ENCODE measurements at places on chromosomes 3 and 15.

GRCh38 chr3:108985844-108986243 lies 32.2 kb upstream of the GUCA1C start:
- DNase-seq = no peak

GRCh38 chr3:110905121-110905520 lies 166.5 kb upstream of the NECTIN3 start:
- no peak for DNase-seq

- no peak for DNase-seq
Measured at GRCh38 chr3:100891033-100891432, 102.2 kb downstream of the ABI3BP start.

GRCh38 chr3:59273976-59274375 lies 224.2 kb upstream of the CFAP20DC start:
- DNase-seq = no peak

DNA sequence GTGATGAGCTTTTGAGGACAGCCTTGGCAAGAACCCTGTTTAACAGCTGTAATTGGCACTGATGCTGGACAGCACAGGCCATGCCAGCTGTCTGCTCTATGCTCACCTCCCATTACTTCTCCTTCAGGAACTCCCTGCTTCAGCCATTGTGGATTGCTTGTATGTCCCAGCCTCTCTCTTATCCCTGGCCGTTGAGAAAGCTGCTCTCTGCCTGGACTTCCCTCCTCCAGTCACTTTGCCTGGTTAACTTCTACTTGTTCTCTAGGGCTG lies 444.5 kb downstream of the EPHB1 start:
- no peak for DNase-seq

DNA sequence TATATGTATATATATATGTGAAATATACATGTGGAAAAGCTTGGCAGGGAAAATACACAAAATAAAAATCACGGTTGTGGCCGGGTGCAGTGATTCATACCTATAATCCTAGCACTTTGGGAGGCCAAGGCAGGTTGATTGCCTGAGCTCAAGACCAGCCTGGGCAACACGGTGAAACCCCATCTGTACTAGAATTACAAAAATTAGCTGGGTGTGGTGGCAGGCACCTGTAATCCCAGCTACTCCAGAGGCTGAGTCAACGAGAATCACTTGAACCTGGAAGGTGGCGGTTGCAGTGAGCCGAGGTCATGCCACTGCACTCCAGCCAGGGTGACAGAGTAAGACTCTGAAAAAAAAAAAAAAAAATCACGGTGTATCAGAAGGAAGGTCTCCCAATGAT lies 20.8 kb upstream of the ARHGEF3 start:
- DNase-seq = no peak

GRCh38 chr3:153163393-153163724 lies 1.3 kb downstream of the RAP2B start:
- DNase-seq = no peak

- DNase-seq = no peak
Measured at GRCh38 chr3:55468251-55468650, 18.9 kb downstream of the WNT5A start.

DNA sequence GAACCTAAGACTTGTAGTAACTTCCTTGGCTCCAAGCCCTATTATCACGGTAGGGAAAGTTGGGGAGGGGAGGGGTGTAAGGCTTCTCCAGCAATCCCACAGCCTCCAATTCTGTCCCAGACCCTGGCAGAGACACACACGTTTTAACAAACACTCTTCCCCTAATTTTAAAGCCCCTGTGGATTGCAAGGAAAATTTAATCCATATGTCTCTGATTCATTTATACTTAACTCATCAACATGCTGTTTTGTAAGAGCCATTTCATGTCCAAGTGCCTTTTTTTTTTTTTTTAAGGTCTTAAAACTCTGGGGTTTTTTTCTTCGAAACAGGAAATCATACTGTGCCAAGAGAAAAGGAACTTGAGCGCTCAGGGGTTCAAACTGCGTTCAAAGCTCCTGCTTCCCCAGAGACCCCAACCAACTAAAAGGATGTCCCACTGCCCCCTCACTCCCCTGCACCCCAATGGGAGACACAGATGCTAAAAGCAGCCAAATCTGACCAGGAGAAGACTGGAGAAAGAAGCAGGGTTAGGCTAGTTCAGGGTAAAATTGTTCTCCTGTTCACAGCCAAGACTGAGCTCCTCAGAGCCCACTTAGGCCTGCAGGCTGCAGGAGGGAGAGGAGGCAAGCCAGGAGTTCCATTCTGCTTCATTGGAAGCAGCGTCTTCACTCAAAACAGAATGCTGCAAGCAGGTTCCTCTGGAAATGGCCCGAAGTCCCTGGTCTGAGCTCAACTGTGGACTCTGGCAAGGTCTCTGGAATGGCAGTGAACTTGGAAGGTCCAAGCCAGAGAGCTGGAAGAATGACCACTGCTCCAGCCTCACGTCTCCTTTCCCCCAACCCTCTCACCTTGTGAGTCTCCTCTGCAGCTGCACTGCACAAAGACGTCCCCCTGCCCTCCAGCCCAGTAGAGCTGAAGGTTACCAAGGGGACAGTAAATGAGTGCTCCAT lies 172.5 kb downstream of the NTRK3 start:
- no peak for DNase-seq
